T-helper 17 cell (primary cell): ENCODE measurements at places on chromosomes 12 and 14.

- no peak overlapping the region for H3K27ac ChIP-seq
- no peaks in the 10 kb centered on the region for H3K27me3 ChIP-seq
- DNase-seq: peak; percentile 43
- H3K36me3 ChIP-seq: no peaks in the 10 kb centered on the region
- H3K4me3 ChIP-seq: no peak overlapping the region
- peaks cover 4% of the 10 kb centered on the region for H3K4me1 ChIP-seq
Measured at GRCh38 chr14:55446127-55446736, 5.8 kb upstream of the TBPL2 start.

DNA sequence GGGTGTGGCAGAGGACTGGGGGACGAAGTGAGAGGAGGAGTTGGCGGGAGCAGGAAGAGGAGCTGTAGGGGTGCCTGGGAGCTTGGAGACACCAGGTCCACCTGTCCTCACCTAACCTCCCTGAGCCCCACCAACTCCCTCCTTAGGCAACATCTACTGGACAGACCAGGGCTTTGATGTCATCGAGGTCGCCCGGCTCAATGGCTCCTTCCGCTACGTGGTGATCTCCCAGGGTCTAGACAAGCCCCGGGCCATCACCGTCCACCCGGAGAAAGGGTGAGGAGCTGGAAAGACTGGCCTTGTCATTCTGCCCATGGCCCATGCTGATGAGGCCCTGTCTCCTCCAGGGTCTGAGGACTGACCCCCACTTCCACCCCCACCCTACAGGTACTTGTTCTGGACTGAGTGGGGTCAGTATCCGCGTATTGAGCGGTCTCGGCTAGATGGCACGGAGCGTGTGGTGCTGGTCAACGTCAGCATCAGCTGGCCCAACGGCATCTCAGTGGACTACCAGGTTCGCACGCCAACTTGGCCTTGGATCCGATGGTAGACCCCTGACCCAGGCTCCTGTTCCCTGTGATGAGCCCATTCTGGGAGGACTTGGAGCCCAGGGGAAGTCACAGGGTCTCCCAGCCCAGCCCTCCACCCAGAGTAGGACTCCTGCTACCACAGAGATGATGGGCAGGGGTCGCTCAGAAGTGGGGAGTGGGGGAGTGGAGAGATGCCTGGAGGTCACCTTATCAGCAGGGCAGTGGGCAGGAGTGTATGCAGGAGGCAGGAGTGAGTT, 32.5 kb upstream of the NXPH4 start:
- no peaks in the 10 kb centered on the region for H3K36me3 ChIP-seq
- H3K4me1 ChIP-seq: peaks cover 10% of the 10 kb centered on the region
- no peaks in the 10 kb centered on the region for H3K27me3 ChIP-seq
- H3K4me3 ChIP-seq: no peak overlapping the region

GRCh38 chr14:79569072-79569471, 642.2 kb downstream of the DIO2 start:
- H3K4me3 ChIP-seq: no peak overlapping the region
- H3K27ac ChIP-seq: no peak overlapping the region
- no peaks in the 10 kb centered on the region for H3K27me3 ChIP-seq

GRCh38 chr14:20499108-20499507, 6.2 kb upstream of the RNASE10 start:
- H3K36me3 ChIP-seq: no peaks in the 10 kb centered on the region
- no peak overlapping the region for H3K4me3 ChIP-seq
- peaks cover 7% of the 10 kb centered on the region for H3K27me3 ChIP-seq
- no peak overlapping the region for H3K27ac ChIP-seq

- peaks cover 26% of the 10 kb centered on the region for H3K4me1 ChIP-seq
- DNase-seq: peak; percentile 18
- no peaks in the 10 kb centered on the region for H3K27me3 ChIP-seq
- H3K36me3 ChIP-seq: peaks cover 5% of the 10 kb centered on the region
Measured at GRCh38 chr14:77088219-77088618, 9.8 kb upstream of the CIPC start.

DNA sequence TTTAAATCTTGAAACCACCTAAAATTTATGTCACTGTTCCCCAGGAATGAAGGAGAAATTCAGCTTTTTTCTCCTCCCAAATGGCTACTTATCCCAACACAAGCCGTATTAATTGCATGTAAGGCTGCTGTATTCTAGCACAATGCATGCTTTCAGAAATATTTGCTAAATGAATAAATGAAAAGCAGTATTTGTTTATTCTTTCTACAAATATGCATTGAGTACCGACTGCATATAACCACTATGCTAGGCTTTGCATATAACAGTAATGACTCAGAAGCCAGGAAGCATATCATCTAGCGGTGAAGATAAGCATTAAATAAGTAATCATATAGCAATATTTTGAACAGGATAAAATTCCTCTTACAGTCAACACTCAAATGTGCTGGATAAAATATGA, 5.7 kb upstream of the LRR1 start:
- no peaks in the 10 kb centered on the region for H3K36me3 ChIP-seq
- no peak for DNase-seq
- H3K27ac ChIP-seq: no peak overlapping the region
- peaks cover 5% of the 10 kb centered on the region for H3K4me1 ChIP-seq
- H3K4me3 ChIP-seq: no peak overlapping the region

DNA sequence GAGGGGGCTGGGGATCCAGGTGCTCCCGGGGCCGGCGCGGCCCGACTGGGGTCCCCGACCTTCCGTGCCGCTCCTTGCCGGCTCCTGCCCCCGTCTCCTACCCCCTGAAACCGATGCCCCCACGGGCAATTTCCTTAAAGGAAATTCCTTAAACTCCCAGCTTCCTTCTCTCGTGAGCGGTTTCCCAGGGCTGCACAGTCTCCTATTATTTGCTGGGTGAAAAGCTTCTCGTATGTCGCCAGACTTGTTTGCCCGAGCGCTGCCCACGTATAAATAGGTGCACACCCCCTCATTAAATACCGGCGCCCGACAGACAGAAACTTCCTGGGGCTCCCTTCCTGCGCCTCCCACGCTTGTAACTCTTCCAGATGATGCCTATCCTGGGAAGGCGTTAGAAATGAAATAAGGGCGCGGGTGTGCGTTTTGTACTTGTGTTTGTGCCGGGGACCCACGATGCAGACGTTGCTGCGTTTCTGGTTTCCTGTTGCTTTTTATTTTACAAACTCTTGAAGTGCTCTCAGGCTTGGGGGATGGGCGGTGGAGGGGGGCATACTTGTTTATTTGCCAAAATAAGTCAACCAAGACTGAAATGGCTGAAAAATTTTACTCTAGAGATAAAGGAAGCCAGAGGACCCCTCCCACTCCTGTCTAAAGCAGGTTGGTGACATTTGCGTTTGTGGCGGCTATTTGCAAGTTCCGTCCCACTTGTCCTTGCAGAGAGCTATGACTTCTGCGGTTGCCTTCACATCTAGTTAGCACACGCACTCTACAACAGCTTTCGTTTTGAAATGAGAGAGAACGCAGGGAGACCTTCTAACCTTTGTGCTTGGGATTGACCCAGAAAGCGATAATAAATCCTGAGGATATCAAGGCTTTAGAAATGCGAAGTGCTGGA, 1.0 kb downstream of the HIP1R start:
- peaks cover 41% of the 10 kb centered on the region for H3K4me1 ChIP-seq
- DNase-seq: no peak
- H3K27ac ChIP-seq: peak overlapping the region; percentile 94
- H3K27me3 ChIP-seq: no peaks in the 10 kb centered on the region

- no peak for DNase-seq
- H3K36me3 ChIP-seq: peaks cover 3% of the 10 kb centered on the region
- H3K4me1 ChIP-seq: peaks cover 47% of the 10 kb centered on the region
- H3K4me3 ChIP-seq: peak overlapping the region; percentile 82
- peak overlapping the region; percentile 99 for H3K27ac ChIP-seq
Measured at GRCh38 chr12:8946733-8947132, 2.7 kb downstream of the M6PR start.

DNA sequence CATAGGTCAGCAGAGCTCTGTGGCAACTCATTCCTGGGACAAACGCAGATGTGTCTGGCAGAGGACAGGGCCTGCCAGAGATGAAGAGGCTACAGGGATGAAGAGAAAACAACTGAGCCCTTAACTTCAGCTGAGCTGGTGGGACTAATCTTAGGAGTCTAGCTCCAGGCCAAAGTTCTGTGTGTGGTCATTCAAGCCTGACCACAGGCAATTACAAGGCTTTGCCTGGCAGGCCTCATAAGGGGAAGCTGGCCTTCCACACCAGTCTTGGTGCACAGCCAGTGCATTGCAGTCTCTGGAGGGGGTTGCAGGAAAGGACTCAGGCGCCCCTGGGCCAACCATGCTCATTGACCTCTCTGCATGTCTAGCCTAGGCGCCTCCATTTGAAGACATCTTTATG, 127.6 kb upstream of the DAAM1 start:
- H3K4me1 ChIP-seq: no peaks in the 10 kb centered on the region
- no peak for DNase-seq
- H3K4me3 ChIP-seq: no peak overlapping the region
- peaks cover 4% of the 10 kb centered on the region for H3K36me3 ChIP-seq
- no peak overlapping the region for H3K27ac ChIP-seq
- peaks cover 15% of the 10 kb centered on the region for H3K27me3 ChIP-seq
